Sigmoid colon (tissue), 7 donors: ENCODE measurements at places on chromosomes 1 and 21. TPM values are rescaled to one million over a fixed set of nuclear protein-coding genes. Genes with fewer than 3 reads are reported as not detected.

DNA sequence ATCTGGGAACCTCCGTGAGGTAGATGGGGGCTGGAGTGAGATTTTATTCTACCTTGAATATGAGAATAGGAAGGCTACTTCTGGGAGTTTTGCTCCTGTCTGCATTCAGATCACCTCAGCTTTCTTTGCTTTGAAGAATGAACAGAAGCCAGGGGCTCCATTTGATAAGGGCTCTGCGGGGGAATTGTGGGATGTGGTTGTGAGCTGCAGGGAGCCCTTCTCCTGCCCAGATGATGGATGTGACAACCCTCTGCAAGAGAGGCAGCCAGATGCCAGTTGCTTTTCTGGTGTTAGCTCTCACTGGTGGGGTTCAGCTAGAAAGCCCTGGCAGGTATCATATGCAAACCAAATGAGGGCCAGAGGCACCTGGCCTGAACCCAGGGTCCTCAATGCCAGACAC, 21.5 kb downstream of the IER5 start:
- no peak for DNase-seq

The FAM163A gene
- polyA plus RNA-seq = 0.60 TPM

DNA sequence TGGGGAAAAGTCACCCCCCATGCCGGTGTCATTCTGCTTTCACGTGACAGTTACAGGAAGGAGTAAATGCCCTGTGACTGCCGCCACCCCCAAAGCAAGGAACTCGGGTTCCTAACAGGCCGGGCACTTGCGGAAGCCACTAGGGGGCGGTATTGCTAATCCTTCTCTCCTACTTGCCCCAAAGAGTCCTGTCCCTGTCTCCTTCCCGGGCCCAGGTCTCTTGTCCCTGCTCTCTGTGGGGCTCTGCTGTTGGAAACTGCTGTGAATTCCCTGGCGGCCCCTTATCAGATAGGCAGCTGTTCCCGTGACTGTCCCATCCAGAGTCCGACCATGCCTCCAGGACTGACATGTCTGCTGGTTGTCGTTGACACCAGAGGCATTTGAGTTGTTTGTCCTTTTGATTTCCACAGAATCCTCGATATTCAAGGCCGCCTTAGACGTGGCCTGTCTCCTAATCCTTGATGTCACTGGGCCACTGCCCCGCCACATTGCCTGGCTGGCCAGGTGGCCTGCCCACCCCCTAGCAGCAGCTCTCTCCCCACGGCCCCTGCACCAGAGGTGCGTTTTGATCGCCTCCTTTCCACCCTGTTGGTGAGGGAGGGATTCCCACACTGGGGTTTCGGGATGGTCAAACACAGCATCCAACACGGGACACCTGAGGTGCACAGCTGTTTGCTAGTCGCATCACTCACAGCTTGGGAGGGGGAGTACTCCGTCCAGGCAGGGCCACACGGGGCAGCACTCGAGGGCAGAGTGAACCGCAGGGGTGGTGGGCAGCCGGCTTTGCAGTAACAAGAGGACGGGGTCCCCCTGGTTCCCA, 37.3 kb downstream of the CHAF1B start:
- DNase-seq = no peak

GRCh38 chr1:213507472-213508223, 456.6 kb downstream of the RPS6KC1 start:
- DNase-seq = no peak

DNA sequence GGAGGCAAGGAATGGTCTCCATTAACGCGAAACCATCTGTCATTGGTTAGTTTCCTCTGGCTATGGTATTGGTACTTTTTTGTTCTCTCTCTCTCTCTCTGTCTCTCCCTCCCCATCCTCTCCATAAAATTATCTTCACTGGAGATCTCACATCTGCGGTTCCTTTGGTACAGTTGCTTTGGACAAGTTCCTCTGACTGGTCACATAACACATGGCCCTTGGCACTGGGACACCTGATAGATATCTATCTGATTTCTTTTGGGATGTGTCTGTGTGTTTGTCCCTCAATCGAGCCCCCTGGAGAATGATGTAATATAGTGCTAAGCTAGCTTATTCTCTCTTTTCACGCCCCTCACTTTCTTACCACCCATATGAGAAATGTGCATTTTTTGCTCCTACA, 682.0 kb upstream of the B3GALT2 start:
- no peak for DNase-seq

GRCh38 chr1:39411526-39412478, 79.6 kb upstream of the BMP8A start:
- DNase-seq = no peak

DNA sequence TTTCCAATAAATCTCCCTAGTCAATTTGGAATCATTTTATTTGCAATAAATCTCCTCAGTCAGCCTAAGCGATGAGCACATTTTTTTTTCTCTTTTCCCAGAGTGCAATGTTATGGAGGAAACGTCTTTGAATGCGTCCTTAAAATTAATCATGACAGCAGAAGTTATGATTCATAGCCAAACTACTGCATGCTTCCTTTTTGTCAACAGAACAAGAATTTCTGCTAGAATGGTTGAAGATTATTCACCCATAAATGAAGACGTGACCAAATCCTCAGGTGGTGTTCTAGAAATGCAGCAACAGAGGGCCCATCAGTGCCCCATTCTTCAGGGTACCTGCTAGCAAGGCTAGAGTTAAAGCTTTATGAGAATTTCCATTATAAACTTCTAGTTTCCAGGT, 407.9 kb upstream of the PKN2 start:
- no peak for DNase-seq

The FCRLB gene
- 0.89 TPM for polyA plus RNA-seq

The RRP1 gene
- 16.2 TPM for polyA plus RNA-seq

DNA sequence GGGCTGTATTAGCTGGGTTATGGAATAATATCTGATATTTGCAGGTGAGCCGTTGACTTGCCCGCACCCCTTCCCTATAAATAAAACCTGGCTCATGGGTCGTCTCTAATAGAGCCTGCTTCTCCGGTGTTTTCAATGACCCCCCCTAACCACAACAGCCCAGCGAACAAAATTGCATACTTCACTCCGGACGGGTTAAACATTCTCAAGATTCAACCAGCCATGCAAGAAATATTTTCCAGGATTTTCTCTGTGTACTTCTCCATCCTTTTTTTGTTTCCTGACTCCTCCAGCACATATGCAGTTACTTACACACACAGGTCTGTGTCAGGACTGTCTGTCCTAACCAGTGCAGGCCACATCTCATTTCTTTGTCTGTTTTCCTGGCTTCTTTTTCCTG, 267.7 kb downstream of the ZNF648 start:
- no peak for DNase-seq

- no peak for DNase-seq
Measured at GRCh38 chr1:82377201-82377884, 576.6 kb downstream of the ADGRL2 start.

DNA sequence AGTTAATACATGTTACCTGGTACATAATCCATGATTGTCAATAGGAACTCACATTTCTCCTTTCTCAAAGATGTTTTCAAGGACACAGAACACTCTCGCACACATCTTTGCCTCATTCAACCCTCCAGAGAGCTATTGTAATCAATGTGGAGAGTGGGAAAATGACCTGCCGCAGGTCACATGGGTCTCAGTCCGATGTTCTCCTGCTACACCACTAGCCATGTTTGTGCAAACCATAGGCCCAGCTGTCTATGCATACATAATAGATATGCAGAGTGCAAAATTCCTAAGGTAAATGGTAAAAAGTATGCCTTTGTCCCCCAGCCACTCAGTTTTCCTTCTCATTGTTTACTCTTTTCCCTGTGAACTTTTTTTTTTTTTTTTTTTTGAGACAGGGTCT, 89.2 kb downstream of the ADSS2 start:
- no peak for DNase-seq

- no peak for DNase-seq
Measured at GRCh38 chr1:170388489-170388888, 143.5 kb upstream of the GORAB start.

The CENPF gene
- polyA plus RNA-seq = 2.1 TPM

The MASP2 gene
- 0.03 TPM for polyA plus RNA-seq

GRCh38 chr1:179137617-179138255, 55.9 kb downstream of the TOR3A start:
- no peak for DNase-seq

DNA sequence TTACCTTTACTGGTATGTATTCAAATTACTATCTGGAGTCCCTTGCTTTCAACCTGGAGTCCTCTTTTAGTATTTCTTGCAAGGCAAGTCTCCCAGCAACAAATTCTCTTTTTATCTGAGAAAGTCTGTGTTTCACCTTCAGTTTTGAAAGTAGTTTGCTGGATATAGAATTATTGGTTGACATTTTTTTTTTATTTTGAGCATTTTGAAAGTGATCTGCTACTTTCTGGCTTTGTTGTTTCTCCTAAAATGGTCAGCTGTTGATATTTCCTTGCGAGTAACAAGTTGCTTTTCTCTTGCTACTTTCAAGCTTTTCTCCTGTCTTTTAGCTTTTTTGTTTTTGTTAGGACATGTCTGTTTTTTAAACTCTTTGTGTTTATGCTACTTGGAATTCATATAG, 126.1 kb downstream of the TRIM33 start:
- DNase-seq = no peak

The LAMC1 gene
- polyA plus RNA-seq = 3.5 TPM

GRCh38 chr21:45551316-45551715, 9.1 kb upstream of the SLC19A1 start:
- DNase-seq = no peak

DNA sequence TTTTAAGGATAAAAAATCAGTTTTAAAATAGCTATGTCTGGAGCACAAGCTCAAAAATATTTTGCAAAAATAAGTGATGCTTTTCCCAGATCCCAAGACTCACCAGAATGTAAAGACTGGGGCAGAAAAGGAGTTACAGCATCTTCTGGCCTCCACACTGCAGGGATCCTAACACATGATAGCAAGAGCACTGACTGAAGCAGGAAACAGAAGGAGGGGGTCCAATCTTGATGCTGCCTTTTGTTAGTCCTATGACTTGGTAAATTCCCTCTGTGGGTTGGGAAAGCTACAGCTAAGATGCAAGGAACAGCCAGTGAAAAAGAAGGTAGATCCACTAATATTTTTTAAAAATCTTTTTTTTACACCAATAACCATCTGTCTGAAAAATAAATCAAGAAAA, 54.2 kb upstream of the TNR start:
- DNase-seq = no peak

- DNase-seq = no peak
Measured at GRCh38 chr1:225533238-225533637, 105.4 kb upstream of the LBR start.

- no peak for DNase-seq
Measured at GRCh38 chr1:3610527-3611169, 660 bp downstream of the MEGF6 start.

The GCSAML gene
- polyA plus RNA-seq = not detected

The OR2L2 gene
- polyA plus RNA-seq = not detected

DNA sequence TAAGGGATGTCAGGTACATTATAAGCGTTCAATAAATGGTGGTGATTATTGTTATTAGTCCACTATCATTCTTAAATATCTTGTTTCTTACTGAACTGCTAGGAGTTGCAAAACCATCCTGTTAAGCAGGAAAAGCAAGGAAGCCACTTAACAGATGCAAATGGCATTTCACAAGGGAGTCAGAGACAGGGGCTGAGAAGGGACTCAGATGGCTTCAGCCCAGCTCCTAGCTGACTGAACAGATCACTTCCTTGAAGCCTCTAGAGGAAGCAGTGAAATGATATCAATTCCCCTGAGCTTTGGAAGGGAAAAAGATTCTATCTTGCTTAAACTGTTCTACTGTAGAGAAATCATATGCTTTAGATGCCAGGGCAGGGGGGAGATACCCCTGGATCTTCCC, 151.5 kb downstream of the ST6GALNAC5 start:
- DNase-seq = no peak

- DNase-seq = no peak
Measured at GRCh38 chr1:234256359-234256758, 116.9 kb upstream of the COA6 start.

The GPR3 gene
- 0.54 TPM for polyA plus RNA-seq

DNA sequence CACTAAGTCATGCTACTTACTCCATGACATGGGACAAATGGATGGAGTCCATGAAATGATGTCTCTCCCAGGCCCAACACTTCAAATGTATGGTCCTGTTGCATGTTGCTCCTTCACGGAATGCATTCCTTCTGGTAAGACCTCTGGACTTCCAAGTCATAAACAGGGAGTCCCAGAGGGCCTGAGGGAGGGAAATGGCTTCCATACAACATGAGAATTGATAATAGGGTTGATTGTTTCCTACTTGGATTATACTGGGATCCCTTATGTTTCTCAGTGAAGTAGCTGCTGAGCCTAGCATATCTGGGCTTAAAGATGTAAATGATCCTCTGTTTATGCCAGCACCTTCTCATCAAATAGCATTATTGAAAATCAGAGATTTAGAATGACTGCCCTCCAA, 104.2 kb upstream of the MAGI3 start:
- no peak for DNase-seq

DNA sequence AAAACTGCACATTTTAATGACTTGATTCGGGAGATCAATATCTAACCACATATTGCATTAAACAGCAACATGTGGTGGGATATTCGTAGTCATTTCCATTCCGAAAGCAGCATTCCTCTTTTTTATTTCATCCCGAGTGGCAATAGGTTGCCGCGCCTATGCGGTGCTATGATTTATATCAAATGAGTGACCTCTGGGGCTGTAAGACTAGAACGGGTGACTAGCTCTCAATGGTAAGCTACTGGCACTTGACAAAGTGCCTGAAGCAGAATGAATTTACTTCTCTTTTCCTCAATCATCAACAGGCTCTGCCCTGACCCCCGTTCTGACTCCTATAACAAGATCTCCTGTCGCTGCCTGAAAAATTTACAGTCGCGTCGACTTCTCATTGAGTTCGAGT, 162.3 kb downstream of the ZNF281 start:
- no peak for DNase-seq

The LCK gene
- polyA plus RNA-seq = 0.92 TPM

DNA sequence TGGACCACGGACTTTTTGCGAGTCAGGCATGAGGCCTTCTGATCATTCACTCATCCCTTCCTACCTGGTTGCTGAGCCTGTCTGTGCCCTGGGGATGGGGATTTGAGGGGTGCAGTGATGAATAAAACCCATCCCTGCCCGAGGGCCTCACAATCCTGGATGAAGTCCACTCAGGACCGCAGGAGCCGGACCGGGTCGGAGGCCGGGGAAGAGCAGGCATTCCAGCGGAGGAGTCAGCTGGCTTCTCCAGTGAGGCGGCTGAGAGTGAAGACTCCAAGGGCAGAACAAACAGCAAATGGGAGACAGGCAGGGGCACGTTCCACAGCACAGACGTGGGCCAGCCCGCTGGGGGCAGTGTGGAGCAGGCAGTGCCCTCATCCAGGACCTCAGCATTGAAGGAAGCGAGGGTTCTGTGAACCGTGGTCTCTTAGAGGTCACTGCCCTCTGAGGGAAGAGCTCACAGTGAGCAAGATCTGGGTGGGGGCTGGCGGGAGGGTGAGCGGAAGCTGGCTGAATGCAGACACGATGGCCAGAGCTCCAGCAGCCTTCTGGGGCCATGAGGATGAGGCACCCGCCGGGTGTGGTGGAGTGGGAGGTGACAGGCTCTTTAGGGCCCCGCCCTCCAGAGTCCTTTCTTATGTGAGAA, 10.9 kb upstream of the LRRC3 start:
- peak; percentile 57 for DNase-seq

GRCh38 chr1:80659161-80659560, 1141.6 kb upstream of the ADGRL2 start:
- no peak for DNase-seq

GRCh38 chr1:20610970-20611369, 22.1 kb downstream of the CDA start:
- no peak for DNase-seq

The RBP7 gene
- 7.9 TPM for polyA plus RNA-seq

The MYCL gene
- 5.8 TPM for polyA plus RNA-seq

The DAB1 gene
- under 0.01 TPM for polyA plus RNA-seq

The C4BPA gene
- 1.2 TPM for polyA plus RNA-seq

The NIPAL3 gene
- polyA plus RNA-seq = 5.8 TPM

- no peak for DNase-seq
Measured at GRCh38 chr1:79052829-79053449, 46.4 kb upstream of the ADGRL4 start.
